CD4-positive, alpha-beta T cell treated with Interleukin-1 beta for 1 hour (primary cell): ENCODE measurements at places on chromosomes 2 and 18.

- no peak for DNase-seq
Observed at GRCh38 chr18:25164211-25164847, 187.6 kb downstream of the ZNF521 start.

DNA sequence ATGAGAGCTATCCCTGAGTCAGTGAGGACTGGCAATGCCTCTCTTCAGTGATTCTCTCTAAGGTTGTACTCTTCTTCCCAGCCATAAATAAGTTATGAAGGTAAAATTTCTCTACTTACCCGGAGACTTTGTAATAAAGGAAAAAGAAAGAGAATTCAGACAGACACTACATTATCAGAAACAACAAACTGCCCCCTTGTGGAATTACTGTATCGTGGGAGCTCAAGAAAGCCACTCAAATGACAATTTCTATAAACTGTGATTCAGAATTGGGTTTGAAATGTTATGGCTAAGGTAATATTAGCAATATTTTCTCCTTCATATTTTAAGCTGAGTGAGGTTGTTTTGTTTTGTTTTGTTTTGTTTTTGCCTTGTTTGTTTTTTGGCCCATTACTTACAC, 155.8 kb upstream of the TANK start:
- DNase-seq, result no peak

DNA sequence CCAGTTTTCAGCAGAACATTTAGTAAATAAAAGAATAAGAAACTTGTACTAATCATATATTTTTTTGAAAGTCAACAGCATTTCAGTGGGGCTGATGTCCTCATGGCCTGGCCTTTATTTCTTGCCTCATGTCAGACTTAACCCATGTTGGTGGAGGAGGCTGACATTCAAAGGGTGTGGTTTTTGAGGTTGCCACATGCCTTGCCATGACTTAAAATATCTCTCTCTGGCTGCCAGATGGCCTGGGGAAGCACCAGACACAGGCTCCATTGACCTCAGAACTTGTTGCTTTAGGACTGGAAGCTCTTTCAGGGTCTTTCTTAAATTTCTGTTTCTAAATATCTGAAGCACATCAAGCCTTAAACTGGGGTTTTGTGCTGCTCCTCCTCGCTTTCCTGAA, 32.5 kb upstream of the CD28 start:
- no peak for DNase-seq

DNA sequence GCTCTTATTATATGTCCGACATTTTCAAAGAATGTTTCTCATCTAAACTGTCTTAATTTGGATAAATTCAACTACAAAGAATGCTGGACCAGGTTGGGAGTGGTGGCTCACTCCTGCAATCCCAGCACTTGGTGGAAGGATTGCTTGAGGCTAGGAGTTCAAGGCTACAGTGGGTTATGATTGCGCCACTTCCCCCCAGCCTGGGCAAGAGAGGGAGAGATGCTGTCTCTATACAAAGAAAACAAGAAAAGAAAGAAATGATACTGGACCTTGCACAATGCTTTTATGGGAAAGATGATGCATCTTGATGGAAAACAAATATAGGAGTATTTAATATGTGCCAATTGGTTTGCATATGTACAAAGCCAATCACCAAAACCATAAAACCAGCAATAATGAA, 296.7 kb downstream of the LPIN1 start:
- DNase-seq, result no peak

- no peak for DNase-seq
Observed at GRCh38 chr2:62119311-62119974, 76.5 kb upstream of the B3GNT2 start.

DNA sequence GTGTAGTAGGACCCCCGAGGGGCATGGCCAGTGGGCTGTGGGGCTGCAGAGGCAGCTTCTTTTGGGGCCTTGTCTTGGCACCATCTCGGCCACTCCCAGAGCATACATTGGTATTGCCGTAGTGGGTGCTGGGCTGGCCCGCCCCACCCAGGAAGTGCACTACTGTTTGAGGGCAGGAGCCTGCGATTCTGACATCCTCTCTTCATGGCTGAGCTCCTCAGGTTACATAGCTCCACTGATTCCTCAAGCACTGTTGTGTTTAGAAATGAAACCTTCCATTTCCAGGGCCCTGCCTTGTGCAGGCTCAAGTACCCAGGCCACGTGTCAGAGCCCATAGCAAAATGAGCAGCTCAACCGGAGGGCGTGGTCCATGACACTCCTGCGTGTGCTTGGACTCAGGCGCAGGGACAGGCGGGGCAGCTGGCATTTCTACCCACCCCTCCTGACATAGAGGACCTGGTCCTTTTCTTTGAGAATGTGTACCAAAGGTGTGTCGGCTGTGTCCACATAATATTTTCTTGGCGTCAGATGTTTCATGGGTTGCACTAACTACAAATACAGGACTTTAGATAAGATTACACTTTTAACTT, 67.9 kb downstream of the DGKD start:
- DNase-seq, result peak; percentile 72

DNA sequence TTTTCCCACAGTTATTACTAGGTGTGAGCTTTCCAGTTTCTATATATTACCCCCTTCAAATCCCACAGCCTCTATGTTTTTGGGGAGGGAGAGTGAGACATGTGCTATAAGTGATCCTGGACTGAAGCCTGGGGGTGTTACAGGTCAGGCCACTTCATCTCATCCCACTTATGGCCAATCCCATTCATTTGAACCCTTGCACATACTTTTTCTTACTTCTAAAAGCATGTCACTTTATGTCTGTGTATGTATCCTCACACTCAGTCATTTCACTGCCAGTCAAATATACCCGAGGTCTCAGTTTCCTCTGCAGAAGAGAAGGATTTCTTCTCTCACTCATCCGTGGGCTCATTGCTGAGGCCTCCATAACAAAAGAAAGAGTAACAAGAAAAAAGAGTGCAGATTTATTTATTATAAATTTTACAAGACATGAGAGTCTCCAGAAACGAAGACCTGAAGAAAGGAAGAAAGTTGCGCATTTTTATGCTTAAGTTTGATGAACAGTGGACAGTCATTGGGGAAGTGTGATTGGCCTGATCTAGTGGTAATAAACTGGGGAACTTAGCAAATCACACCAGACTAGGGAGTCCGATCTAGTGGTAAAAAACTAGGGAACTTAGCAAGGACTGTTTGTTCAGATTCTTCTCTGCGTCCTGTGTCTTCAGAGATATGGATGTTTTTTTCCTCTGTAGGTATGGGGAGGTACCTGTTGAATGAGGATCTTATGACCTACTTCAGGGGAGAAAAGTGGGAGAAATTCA, 52.1 kb downstream of the ICOS start:
- no peak for DNase-seq

GRCh38 chr2:127985735-127986134, 42.1 kb downstream of the SAP130 start:
- DNase-seq, result no peak

GRCh38 chr2:104404526-104404925, 449.4 kb upstream of the POU3F3 start:
- no peak for DNase-seq

DNA sequence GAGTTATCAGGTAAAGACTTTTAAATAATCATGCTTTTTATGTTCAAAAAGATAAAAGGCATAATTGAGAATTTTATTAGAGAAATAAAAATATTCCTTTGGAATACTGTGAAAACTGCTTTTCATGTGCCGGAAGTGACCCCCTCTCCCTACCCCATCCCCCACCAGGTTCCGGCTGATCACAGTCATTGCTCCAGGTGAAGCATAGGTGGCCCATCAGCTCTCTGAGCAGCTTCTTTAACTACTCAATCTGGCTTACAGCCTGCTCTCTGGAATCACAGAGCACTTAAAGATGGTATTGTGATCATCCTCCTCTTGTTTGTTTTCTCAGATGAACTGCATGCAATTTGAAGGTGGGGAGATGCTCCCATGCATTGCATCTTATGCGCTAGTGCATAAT, 257.7 kb downstream of the EN1 start:
- DNase-seq, result no peak

GRCh38 chr2:15941871-15942710, 1.7 kb downstream of the MYCN start:
- no peak for DNase-seq

GRCh38 chr18:38397094-38397493, 831.5 kb upstream of the CELF4 start:
- DNase-seq, result no peak

- peak; percentile 44 for DNase-seq
Observed at GRCh38 chr2:225668606-225669266, 269.2 kb downstream of the NYAP2 start.

DNA sequence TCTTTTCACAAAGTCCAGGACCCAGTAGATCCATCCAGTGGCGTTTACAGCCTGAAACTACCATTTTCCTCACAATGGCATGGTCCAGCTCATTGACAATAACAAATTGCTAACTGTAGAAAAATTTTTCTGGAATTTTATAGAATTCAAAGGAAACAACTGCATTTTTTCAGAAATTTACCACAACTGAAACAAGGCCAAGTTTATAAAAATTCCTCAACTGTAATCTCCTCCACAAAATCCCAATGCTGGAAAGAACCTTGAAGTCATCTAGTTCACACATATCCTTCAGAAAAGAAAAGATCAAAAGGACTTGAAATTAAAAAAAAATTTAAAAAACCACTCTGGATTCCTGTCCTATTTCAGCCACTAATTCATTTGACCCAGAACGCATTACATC, 226.0 kb upstream of the CTAGE1 start:
- no peak for DNase-seq

GRCh38 chr18:51890762-51891161, 449.2 kb upstream of the DCC start:
- no peak for DNase-seq

DNA sequence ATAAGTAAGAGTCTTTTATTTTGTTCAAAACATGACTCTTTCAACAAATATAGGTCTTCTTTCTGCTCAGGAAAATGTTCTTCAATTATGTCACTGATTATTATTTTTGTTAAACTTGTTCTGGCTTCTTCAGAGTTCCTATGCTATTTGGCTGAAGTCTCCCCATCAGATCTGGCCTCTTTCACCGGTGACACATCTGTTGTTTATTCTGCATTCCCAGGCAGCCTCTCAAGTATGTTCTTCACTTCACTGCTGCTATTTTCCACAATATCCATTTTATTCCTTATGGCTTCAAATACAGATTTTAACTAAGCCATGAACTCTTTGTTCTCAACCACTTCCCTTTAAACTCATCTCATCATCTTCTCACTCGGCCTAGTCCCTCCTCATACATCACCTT, 45.7 kb downstream of the HDAC4 start:
- DNase-seq, result no peak

- no peak for DNase-seq
Observed at GRCh38 chr2:178632729-178633128, 152.5 kb downstream of the PLEKHA3 start.

DNA sequence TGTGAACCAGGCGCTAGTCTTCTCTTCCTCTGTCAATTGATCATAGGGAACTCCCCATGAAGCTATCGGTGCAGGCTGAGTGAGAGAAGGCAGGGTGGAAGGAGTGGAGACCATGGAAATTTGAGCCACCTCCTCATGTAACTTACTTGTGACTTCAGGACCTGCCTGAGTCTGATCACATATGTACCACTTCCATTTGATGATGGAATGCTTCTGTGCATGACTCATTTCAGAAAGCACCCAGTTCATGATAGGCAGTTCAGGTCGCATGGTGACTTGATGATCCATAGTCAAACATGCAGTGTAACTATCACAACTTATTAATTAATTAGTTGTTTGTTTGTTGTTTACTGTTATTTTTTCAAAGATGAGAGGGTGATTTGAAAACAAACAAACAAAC, 1296.7 kb downstream of the SUCLG1 start:
- no peak for DNase-seq

GRCh38 chr2:122999258-122999657, 1025.8 kb upstream of the CNTNAP5 start:
- no peak for DNase-seq

DNA sequence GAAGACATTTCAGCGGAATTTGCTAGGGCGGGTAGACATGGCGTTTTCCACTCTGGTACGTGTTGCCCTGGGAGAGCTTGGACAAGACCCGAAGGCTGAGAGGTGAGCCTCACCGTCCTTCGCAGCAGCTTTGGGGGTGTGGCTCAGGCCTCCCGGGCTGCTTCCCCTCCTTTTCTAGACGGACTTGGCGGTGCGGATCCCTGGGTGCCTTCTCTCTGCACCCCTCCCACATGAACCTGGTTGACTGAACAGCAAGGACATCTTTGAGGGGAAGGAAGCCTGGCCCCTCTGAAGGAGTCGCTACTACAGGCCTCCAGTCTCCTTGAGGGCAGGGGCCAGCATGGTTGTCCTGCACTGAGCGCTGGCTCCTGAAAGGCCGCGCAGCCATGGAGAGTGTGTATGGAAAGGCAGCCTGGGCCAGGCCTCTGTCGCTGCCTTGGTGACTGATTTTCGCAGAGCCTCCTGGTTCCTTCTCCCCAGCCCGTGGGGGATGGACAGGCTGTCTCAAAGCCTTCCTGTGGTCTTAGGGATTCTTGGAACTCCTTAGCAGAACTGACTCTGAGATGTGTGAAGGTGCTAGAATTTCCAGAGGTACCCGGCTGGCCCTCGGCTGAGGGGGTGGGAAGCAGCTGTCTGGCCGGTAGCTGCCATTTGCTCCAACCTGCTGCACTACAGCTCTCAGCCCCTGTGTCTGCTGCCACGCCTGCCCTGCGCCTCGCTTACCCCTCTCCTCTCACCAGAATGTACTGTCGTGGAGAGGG, 9.9 kb downstream of the CNNM4 start:
- no peak for DNase-seq

DNA sequence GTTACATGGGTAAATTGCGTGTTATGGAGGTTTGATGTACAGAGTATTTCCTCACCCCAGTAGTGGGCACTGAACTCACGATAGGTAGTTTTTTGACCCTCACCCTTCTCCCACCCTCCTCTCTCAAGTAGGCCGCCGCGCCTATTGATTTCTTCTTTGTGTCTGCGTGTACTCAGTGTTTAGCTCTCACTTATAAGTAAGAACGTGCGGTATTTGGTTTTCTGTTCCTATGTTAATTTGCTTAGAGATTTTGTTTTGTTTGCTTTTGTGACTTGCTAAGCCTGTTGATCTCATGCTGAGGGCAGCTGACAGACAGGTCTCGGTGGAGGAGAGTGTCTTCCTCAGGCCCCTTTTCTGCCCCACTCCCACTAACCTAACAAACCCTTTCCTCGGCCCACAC, 36.2 kb downstream of the ACOXL start:
- no peak for DNase-seq

GRCh38 chr2:4417771-4418170, 714.4 kb downstream of the DCDC2C start:
- DNase-seq, result no peak

- DNase-seq, result no peak
Observed at GRCh38 chr2:2698182-2699120, 367.4 kb upstream of the MYT1L start.

DNA sequence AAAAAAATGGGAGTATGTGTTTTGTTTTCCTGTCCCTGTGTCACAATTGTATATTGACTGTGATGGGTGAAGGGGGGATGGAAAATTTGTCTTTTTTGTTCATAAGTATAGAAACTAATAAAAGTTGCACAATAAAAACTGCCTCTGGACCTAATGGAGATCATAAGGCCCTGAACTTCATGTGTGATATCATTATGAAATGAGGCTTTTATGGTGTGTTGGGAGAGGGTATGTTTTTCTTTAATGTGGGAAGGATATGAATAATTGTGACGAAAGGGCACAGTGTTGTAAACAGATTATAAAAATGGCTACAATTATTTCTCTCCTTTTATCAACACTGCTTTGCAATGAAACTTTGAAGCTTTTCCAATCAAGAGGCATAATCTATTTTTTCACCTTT, 1889.3 kb upstream of the CELF4 start:
- DNase-seq, result no peak
